Cardiac fibroblast (primary cell): ENCODE measurements at places on chromosomes 6 and 20.

GRCh38 chr20:11989018-11989771, 71.5 kb downstream of the BTBD3 start:
- DNase-seq = no peak

- no peak for DNase-seq
Measured at GRCh38 chr6:15672291-15672690, 9.5 kb upstream of the DTNBP1 start.

DNA sequence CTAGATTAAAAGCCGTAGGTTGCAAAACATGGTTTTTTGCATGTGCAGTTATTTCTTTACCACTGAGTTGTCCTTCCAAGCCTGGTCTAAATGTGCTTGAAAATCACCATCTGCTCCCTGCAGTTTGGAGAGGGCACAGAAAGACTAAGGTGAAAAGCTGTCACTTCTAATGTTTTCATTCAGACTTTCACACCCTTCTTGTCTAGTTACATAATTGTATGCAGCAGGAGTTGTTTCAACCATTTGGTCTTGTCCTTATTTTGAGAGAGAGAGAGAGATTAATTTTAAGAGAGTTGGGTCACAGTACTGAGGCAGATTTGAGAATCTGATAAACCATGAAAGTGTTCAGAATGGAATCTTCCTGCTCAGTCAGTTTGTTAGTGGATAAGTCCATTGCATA, 82.5 kb downstream of the ARID1B start:
- no peak for DNase-seq

GRCh38 chr6:110467566-110468140, 8.8 kb downstream of the SLC22A16 start:
- DNase-seq = no peak

DNA sequence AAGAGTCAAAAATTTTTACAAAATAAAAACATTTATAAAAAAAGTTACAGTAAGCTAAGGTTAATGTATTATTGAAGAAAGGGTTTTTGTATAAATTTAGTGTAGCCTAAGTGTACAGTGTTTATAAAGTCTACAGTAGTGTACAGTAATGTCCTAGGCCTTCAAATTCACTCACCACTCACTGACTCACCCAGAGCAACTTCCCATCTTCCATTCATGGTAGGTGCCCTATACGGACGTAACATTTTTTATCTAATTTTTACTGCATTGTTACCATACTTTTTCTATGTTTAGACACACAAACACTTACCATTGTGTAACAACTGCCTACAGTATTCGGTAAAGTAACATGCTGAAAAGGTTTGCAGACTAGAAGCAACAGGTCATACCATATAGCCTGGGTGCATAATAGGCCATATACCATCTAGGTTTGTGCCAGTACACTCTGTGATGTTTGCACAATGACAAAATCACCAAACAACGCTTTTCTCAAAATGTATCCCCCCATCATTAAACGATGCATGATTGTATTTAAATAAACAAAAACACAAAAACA, 6.0 kb downstream of the MTFR2 start:
- DNase-seq = peak; percentile 70

- DNase-seq = peak; percentile 61
Measured at GRCh38 chr20:58892141-58892931, 39.8 kb downstream of the GNAS start.

DNA sequence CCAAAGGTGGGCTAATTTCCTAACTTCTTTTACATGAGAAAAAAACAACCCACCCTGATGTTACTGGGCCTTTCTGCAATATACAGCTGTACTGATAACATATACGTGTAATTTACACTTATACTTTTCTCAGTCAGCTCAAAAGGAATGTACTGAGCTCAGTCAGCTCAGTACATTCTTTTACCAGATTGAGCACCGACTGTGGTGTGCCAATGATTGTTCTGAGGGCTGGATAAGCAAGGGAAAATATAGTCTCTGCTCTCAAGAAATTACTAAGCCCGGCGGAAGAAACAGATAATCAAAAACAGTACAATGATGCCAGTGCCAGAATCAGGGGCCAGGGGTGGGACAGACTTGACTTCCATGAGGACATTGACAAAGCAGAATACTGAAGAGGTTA, 10.0 kb upstream of the BLOC1S5 start:
- DNase-seq = peak; percentile 53

DNA sequence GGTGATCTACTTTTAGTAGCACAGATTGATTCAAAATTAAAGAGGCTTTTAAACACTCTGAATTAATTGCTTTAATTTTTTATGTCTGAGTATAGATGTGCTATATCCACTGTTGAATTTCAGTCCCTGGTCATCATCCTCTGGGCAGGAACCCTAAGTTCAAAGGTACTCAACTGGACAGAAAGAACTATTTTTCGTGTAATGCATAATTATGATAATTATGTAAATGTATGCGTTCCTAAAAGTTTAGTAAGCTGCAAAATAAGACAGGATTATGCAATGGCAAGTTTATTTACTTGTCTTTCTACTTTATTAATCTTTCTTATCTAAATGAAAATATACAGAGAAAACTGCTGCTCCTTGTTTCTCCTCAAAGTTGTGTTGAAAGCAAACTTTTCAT, 690.1 kb upstream of the MAN1A1 start:
- DNase-seq = no peak

GRCh38 chr20:37920679-37921322, 17.9 kb downstream of the VSTM2L start:
- DNase-seq = no peak

GRCh38 chr6:160122744-160123143, 1.1 kb downstream of the SLC22A1 start:
- DNase-seq = no peak

GRCh38 chr6:131768964-131769363, 38.9 kb upstream of the ENPP1 start:
- no peak for DNase-seq

DNA sequence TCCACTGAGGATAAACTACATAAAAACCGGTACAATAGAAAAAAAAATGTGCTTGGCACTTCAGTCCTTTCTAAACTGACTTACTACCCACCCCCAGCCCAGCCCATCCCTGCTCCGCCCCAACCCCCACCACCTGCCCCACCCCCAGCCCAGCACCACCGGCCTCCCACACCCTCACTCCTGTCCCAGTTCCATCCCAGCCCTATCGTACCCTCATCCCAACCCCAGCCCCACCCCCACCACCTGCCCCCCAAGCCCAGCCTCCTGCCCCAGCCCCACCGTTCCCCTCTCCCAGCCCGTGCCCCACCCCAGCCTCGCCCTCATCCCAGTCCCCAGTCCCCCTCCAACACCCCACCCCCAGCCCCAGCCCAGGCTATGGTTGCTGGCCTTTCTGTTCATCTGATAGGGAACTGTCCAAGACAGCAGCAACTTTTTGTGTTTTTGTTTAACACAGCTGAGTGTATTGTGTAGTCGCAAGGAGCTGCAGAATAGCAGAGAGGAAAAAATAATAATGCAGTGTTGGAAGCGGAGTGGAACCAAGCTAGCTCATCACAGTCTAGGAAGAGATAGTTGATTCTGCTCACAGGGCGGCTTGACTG, 61.9 kb downstream of the SASH1 start:
- DNase-seq = no peak

DNA sequence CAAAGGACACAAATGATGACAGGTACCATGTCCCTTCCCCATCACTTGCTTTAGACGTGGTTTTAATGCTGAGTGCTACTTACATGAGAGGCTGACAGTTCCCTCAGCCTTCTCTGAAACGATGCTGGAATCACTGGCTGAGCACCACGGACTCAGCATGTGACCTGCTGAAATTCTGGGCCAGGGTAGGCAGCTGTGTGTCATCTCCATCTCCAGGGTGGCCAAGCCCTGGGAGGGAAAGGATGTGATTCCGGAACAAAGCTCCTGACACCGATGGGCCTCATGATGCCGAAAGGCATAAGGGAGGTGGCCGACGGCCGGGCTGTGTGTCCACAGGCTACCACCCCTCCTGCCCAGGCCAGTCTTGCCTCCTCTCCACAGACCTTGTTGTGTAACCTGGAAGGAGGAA, 184.3 kb upstream of the CST7 start:
- DNase-seq = no peak

GRCh38 chr20:24773168-24773567, 175.9 kb upstream of the CST7 start:
- DNase-seq = no peak

DNA sequence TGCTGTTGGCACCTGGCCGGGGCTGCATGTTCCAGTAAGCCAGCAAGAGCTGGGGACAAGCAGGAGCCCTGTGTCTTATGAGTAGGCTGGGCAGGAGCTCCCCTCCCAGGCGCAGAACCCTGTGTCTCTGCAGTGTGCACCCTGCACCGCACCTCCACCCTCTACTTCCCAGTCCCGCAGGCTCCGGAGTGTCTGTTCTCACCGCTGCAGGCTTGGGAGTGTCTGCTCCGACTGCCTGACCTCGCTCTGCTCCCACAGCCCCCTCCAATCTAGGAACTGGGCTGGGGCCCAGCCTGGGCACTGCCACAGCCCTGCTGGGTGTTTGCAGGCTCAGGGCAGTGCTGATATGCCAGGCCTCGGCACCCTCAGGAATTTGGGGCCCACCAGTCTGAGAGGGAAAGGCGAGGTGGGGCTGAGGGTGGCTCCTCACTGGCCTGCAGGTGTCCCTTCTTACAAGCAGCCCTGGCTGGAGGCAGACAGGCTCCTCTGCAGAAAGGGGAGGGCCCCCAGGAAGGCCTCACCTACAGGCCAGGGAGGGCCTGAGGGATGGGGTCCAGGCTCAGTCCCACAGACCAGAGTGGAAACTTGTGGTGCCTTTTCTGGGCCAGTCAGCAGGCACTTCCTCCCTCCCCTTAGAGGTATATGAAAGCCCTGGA, 871.6 kb upstream of the GJE1 start:
- DNase-seq = no peak

- DNase-seq = no peak
Measured at GRCh38 chr20:11429889-11430519, 487.7 kb upstream of the BTBD3 start.

- DNase-seq = peak; percentile 93
Measured at GRCh38 chr6:134822920-134823709, 126.8 kb downstream of the ALDH8A1 start.

- no peak for DNase-seq
Measured at GRCh38 chr6:158714706-158715105, 64.9 kb downstream of the SYTL3 start.

DNA sequence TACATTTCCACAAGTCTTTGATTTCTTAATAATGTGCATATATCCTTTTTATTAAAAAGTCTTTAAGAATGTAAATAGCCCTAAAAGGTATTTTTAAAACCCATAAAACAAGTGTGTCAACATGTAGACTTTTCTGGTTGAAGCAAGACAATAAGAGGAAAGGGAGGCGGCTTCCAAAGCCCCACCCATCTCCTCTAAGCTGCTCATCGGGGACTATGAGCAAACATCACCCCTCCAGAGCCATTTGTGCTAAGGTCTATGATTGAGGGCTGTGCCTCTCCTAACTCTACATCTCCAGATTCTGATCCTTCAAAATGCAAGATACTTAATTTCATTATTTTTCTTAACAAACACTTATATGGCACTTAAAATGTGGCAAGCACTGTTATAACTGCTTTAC, 2.5 kb upstream of the NAA20 start:
- peak; percentile 44 for DNase-seq

- no peak for DNase-seq
Measured at GRCh38 chr6:109669811-109670210, 21.2 kb downstream of the AK9 start.
